ENCODE measurements at places on chromosomes 1 and 21. TPM values are rescaled to one million over a fixed set of nuclear protein-coding genes. Genes with fewer than 3 reads are reported as not detected.

CD5L gene
- total RNA-seq: not detected

SPRR2F gene
- not detected for total RNA-seq

HLX gene
- 4.3 TPM for total RNA-seq

ZBED6 gene
- total RNA-seq: 16.1 TPM

AMY2B gene
- 1.1 TPM for total RNA-seq

RGS1 gene
- not detected for total RNA-seq

REN gene
- total RNA-seq: 0.54 TPM

MT1HL1 gene
- total RNA-seq: not detected

CELA2B gene
- not detected for total RNA-seq

S100A12 gene
- total RNA-seq: not detected

Data from IMR-90 (cell line).